Naive B cell (primary cell): ENCODE measurements at places on chromosomes 7 and 10.

DNA sequence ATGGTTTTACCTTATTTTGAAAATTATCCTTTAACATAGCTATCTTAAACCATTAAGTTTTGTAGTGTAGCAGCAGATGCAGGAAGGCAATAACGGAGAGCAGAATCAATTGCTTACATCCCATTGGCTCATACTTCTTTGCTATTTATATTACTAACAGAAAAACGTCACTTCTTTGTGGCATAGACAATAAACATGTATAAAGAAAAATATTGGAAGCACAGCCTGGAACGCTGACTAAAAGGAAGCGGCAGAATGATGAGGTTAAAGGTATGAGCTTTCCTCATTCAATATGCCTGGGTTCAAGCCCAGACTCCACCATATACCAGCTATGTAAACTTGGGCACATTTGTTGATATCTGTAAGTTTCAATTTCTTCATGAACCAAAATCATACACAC, 24.0 kb upstream of the BMPER start:
- DNase-seq: no peak
- H3K27ac ChIP-seq: no peak overlapping the region
- H3K27me3 ChIP-seq: peaks cover 7% of the 10 kb centered on the region
- H3K4me1 ChIP-seq: no peaks in the 10 kb centered on the region
- no peaks in the 10 kb centered on the region for H3K36me3 ChIP-seq
- no peak overlapping the region for H3K4me3 ChIP-seq

- no peaks in the 10 kb centered on the region for H3K27me3 ChIP-seq
- no peak for DNase-seq
- no peak overlapping the region for H3K4me3 ChIP-seq
- H3K4me1 ChIP-seq: peaks cover 46% of the 10 kb centered on the region
- peaks cover 25% of the 10 kb centered on the region for H3K36me3 ChIP-seq
Measured at GRCh38 chr7:39633563-39634477, 10.4 kb downstream of the RALA start.

- H3K27me3 ChIP-seq: peaks cover 6% of the 10 kb centered on the region
- H3K36me3 ChIP-seq: peaks cover 13% of the 10 kb centered on the region
- no peaks in the 10 kb centered on the region for H3K4me1 ChIP-seq
Measured at GRCh38 chr7:149226840-149227494, 12.5 kb upstream of the ZNF212 start.

DNA sequence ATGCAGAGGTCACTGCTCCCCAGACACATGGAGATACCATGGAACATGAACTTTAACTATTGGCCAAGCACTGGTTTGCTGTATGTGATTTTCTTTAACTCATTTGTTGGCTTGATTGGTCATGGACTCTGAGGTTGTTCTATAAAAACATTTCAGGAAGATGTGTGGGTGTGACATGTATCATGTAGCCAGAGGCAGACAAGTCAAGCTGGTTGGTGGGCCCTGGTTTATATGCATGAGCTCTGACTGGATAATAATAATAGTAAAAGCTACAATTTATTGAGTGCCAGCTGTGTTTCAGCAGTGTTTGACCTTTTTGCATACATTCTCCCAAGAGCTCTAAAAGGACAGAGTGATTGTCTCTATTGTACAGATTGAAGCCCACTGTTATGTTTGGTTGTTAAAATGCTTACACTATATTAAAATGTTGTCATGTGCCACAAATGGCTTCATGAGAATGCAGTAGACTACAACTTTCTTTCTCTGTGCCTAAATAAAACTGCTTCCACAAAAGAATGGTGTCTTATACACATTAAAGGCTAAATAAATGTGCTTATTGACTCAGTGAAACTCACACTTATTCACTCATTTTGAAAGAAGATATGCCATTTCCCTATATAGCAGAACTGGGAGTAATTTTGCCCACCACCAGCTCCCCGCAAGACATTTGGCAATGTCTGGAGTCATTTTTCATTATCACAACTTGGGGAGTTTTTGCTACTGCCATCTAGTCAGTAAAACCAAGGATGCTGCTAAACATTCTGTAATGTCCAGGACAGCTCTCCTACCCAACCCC, 243.6 kb upstream of the NFE2L3 start:
- H3K27ac ChIP-seq: no peak overlapping the region
- H3K27me3 ChIP-seq: peaks cover 35% of the 10 kb centered on the region
- no peak for DNase-seq
- no peaks in the 10 kb centered on the region for H3K36me3 ChIP-seq
- no peak overlapping the region for H3K4me3 ChIP-seq
- H3K4me1 ChIP-seq: no peaks in the 10 kb centered on the region
